ENCODE measurements at places on chromosomes 2 and 18.

- ATAC-seq = peak; percentile 82
Observed at GRCh38 chr2:197904446-197904845, 100.1 kb downstream of the PLCL1 start.

- ATAC-seq = no peak
Observed at GRCh38 chr2:156343096-156343939, 10.8 kb upstream of the NR4A2 start.

DNA sequence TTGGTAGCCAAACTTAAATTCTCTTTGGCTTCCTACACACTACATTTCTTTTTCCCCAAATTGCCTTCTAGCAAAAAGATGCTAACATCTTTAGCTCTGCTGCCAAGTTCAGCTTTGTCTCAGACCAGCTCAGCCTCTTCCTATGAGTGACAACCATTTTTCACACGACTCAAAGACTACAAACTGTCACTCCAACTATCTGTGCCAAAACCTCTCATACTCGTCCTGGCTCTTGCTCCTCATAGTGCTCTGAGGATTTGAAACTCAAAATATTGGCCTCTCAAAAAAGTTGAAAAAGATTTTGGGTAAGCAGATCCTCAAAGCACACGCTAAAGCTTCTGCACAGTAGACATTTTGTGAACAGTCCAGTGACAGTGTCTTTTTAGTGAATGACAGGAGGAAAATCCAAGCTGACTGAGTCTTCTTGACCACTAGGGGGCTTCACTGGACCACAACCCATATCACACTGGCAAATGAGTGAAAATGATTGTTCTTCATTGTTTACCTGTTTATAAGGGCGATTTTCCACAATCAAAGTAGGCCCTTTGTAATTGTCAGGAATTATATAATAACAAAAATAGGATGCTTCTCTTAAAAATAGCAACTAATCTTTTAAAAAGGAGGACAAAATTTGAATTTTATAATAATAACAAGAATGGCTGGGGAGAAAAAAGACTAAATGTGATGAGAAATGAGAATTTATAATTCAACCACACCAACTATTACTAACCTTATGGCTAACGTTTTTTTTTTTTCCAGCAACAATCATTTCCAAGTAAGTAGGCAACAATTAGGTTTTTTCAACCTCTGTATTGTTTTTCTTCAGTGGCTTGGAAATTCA is 85.5 kb upstream of the PGAP1 start:
- peak; percentile 64 for ATAC-seq

- no peak for ATAC-seq
Observed at GRCh38 chr2:98333922-98334321, 12.3 kb upstream of the CNGA3 start.

DNA sequence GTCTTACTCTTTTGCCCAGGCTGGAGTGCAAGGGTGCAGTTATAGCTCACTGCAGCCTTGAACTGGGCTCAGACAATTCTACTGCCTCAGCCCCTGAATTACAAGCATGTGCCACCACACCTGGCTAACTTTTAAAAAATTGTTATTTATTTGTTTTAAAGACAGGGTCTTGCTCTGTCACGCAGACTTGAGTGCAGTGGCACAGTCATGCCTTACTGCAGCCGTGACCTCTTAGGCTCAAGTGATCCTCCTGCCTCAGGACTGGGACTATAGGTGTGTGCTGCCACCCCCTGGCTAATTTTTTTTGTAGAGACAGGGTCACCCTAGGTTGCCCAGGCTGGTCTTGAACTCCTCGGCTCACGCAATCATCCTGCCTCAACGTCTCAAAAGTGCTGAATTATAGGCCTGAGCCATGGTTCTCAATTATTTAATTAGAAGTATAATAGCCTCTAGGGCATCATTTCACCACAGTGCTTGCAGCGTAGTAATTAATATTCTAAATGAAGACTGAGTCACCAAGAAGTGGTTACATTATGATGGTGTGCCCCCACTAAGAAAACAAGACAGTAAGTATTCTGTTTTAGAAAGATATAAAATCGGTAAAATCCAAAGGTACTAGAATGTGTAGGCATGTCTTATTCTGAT is 69.6 kb downstream of the EML4 start:
- peak; percentile 81 for ATAC-seq

- no peak for ATAC-seq
Observed at GRCh38 chr2:237558961-237559641, 7.3 kb upstream of the PRLH start.

GRCh38 chr2:2876331-2877221 is 501.0 kb downstream of the EIPR1 start:
- no peak for ATAC-seq

DNA sequence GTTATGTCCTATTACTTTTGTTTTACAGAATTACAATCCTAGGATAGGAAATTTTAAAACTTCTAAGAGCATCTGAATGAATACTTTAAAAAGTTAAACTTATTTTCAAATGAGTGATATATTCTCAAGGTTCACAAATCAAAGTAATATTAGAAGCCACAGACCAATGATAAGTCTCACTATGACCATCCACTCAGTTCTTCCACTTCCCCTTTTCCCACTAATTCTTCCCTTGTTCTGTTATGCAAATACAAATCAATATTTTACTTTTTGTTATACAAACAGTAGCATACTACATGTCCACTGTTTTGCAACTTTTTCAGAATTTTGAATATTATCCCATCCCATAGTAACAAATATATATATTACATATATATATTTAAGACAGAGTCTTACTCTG is 20.2 kb downstream of the USP37 start:
- no peak for ATAC-seq

DNA sequence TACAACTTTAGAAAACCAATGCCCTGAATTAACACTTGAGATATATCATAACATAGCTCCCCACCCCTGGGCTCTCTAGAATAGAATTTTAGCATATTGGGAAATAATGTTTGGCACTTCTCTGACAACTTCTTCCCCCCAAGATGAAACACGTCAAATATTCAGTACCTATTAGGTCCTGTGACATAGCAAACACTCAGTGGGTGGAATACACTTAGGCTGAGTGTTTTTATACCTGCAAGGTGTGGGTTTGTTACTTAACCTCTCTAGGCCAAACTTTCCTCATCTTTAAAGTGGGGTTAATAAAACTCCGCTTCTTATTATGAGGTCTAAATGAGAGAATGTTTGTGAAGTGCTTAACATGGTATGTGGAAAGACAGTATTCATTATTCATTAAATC is 56.1 kb downstream of the LAMA3 start:
- ATAC-seq = no peak

DNA sequence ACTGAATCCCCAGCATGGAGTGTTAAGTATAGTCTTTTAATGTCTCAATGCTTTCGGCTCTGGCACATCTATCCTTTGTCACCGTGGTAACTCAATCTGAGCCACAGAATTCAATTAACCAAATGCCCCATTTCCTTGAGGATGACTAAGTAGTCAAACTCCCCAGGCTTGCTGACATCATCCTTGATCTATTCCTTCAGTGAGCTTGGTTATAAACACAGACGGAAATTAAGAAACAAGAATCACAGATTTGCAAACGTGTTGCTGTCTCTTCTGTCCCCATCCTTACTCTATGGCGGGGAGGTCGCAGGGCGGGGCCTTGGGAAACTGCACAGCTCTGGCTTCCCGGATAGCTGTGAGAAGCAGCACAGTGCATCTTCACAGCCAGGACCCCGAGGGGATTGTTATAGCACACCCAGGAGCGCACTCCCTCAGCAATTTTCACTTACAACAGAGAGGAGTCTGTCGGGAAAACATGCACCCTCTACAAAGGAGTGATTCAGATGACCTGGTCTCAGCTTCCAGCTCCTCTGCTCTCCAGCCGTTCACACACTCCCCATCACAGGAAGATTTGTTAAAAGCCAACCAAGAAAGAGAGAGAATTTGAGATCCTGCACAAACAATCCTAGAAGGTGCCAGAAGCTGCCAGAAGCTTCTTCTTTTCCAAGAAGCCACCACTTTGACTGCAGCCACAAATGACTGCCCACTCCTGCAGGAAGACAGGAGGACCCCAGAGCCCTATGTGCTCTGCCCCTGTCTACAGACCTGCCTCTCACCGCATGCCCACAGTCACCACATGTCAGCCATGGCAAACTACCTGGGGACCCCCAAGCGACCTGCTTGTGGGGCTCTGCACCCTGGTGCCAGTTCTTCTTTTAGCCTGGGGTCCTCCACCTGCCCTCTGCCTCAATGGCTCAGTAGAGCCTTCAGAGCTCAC is 44.9 kb upstream of the YWHAQ start:
- peak; percentile 27 for ATAC-seq

- ATAC-seq = no peak
Observed at GRCh38 chr2:47595687-47596086, 187.3 kb upstream of the MSH6 start.

DNA sequence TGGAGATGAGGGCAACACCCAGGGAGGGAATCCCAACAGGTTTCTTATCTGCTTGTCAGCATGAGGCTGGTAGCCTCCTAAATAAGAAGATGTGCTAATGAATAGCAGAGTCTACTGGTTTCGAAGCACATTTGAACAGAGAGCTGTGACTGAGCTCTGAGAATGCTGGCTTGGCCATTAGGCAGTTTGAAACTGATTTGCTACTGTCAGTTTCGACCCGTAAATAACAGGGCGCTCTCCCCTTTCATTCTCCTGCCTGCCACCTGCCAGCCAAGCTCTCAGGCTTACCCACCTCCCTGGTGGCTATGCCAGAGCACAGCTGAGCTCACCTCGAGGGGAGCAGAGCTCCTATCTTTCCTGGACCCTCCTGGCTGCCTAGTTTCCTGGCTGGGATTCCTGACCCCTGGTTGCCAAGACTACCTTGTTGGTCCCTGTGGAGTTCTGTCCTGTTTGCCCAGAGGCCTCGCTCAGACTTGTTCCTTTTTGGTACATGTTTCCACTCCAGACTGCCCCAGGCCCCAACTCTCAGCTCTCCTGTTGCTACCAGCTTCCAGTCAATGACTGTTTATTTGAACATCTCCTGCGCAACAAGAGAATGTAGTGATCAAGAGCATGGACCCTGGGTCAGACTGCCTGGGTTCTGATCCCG is 102.3 kb upstream of the ALPP start:
- ATAC-seq = no peak

- ATAC-seq = no peak
Observed at GRCh38 chr2:186031229-186031628, 292.6 kb downstream of the FSIP2 start.

DNA sequence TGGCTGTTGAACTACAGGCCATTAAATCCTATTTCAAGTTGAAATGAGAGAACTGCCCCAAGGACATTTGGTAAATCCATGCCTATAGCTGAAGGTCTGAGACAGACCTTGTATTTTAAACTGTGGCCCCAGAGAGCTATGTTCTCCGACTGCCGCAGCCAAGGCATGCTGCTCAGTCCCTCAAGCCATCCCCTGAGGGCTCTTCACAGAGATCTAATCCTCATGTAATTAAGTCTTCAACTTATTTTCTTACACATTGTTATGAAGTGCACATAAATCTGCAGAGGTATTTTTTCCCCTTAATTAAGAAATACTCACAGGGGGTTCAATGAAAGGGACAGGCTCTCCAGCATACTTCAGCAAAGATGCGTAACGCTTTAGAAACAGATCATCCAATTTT is 50.6 kb downstream of the ABCG8 start:
- ATAC-seq = no peak

GRCh38 chr2:121832412-121833357 is 77.2 kb downstream of the TSN start:
- no peak for ATAC-seq

- ATAC-seq = no peak
Observed at GRCh38 chr18:51405683-51406477, 208.4 kb upstream of the MEX3C start.

- ATAC-seq = no peak
Observed at GRCh38 chr2:132774189-132774588, 104.2 kb upstream of the LYPD1 start.

GRCh38 chr2:44555700-44556099 is 194.0 kb downstream of the CAMKMT start:
- ATAC-seq = no peak

- ATAC-seq = no peak
Observed at GRCh38 chr2:8490166-8490721, 191.6 kb upstream of the ID2 start.

DNA sequence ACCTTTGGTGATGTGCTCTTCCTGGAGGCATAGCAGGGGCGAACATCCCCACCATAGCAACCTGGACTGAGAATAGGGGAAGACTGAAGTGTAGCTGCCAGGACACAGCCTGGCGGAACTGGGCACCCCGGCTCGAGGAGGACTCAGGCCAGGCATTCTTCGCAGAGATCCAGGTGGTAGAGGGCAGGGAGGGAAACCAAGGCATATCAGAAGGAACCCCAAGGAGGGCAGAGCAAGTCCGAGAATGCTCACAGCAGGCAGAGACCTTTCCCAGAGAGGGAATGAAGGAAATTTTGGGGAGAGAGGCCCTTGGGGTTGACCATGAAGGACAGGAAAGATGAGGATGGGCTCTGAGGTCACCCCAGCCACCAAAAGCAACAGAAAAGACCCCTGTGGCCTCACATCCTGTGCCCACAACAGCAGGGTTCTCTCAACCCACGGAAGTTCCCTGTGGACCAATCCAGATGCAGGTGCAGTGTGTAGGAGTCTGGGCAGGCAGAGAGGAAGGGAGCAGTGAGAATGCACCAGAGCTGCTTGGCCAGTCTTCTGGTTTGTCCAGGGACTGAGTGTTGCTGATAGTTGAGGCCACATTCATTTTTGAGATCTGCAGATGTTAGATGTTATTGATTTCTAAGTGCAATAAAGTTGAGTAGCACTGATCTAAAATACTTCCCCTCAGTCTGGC is 136.9 kb downstream of the PXDN start:
- ATAC-seq = no peak

DNA sequence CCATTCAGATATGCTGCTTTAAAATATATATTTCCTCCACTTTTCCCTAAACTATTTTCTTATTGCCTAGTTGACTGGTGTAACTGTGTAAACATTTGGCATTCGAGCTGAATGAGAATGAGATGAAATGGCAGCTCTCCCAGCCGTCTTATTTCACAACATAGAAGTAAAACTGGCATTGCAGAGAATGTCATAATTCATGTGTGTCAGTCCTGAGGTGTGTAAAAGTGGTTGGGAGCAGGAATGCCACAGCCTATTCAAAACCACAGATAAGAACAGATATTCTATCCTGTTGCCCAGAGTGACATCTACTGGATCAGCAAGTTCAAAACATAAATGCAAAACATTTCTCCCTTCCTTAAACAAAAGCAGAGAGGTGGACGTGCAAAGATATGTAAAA is 565.5 kb upstream of the CHAC2 start:
- ATAC-seq = no peak

DNA sequence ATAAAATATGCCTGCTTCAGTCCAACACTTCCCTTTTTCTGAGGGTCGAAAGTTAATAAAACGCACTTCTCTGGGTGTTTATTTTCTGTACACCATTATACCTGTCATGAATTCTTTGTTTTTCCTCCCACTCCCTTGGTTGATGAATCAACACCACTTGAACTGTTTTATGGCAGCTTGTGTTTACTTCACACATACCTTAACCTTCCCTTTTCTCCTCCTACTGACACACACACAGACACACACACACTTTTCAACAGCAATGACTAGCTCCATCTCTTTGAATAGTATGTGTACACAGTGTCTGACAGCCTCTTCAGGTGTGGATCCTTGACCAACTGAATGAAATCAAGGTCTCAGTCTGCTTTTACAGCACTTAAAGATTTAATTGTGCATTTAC is 91.3 kb downstream of the SATB2 start:
- ATAC-seq = no peak
